ENCODE measurements at places on chromosomes 3 and 15. TPM values are rescaled to one million over a fixed set of nuclear protein-coding genes. Genes with fewer than 3 reads are reported as not detected.

DNA sequence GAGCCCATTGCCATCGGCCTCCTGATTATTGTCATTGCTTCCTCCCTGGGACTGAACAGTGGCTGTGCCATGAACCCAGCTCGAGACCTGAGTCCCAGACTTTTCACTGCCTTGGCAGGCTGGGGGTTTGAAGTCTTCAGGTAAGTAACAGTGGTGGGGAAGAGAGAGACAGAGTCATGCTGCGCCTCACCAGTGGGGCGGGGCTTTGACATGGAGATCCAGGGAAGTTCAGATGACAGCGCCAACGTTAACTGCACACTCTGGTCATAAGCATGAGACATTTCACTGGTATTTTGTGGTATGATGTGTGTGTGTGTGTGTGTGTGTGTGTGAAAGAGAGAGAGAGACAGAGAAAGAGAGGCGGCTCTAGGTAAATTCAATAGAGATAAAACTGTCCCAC, 41.0 kb downstream of the AQP9 start:
- DNase-seq: no peak
- H3K36me3 ChIP-seq: no peaks in the 10 kb centered on the region
- no peak overlapping the region for H3K27ac ChIP-seq

DNA sequence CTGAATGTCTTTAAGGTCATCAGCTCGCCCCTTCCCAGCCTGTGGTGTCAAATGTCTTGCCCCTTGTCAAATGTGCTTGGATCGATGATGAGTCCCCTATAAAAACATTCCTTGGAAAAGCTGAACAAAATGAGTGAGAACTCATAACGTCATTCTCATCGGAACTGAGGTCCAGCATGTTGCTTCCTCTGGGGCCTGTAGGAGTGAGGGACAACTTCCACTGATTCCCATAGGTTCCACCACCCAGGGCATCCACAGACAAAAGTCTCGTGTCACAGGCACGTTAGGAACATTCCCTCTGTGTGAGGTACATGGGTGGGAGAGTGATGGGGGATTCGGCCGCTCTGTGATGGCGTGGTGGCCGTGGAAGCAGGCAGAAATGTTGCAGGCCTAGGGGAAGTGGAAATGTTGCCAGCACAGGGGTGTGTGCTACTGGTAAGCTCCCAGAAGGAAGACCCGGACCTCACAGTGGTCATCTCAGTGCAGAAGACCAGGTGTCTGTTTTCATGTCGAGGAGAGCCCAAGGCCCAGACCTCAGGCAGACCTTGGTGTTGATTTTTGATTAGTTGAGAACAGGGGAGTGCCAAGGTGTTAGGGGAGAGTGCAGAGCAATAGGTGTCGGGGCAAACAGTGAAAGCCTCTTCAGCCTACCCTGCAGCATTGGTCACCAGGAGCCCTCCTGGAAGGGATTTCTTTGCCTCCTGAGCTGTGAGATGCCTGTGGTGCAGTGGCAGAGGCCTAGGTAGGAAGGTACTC, 96.8 kb downstream of the SNRPN start:
- no peaks in the 10 kb centered on the region for H3K27me3 ChIP-seq
- peak; percentile 52 for DNase-seq
- H3K27ac ChIP-seq: no peak overlapping the region
- H3K4me1 ChIP-seq: no peaks in the 10 kb centered on the region

DNA sequence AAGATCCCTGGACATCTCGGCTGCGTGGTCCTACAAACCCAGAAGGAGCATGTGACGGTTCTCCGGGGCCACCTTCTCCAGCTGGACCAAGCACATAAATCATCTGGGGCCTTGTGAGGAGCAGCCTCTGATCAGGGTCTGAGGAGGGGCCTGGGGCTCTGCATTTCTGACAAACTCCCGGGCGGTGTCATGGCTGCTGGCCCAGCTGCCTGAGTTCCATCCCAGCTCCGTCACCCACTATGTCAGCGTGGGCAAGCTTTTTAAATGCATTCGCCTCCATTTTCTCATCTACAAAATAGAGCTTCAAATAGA, 126.3 kb upstream of the MEF2A start:
- H3K4me3 ChIP-seq: no peak overlapping the region
- peaks cover 22% of the 10 kb centered on the region for H3K4me1 ChIP-seq
- no peaks in the 10 kb centered on the region for H3K36me3 ChIP-seq
- no peak overlapping the region for H3K27ac ChIP-seq
- peak; percentile 67 for DNase-seq

- no peaks in the 10 kb centered on the region for H3K36me3 ChIP-seq
- no peaks in the 10 kb centered on the region for H3K4me1 ChIP-seq
- H3K27me3 ChIP-seq: no peaks in the 10 kb centered on the region
Observed at GRCh38 chr3:6512172-6512800, 348.6 kb upstream of the GRM7 start.

DNA sequence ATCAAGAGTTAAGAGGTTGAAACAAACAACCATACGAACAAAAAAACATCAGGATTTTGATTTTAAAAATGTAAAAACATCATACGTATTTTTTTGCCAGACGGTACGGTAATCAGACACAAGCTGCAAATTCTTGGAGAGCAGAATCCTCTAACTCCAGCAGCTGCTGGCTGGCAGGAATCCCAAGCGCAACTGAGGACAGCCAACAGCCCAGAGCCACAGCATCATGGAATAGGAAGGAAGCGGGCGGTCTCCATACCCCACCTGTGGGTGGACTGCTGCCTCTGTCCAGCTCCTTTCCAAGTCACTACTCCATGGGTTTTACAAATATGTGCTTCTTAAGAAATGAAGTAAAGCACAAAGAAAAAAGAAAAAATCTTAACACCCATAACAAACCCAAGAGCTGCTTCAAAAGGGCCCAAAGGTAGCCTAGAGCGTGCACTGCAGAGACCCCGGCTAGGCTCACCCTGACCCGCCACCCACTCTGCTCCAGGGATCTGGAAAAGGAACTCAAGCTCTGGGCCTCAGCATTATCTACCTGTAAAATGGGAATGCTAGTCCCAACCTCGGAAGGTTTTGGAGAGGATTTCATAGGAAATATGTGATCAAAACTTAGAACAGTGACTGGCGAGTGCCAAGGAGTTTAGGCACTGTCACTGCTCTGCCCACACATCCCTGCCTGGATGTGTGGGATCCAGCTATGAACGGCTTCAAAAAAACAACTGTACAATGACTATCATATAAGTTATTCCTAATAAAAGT, 33.4 kb downstream of the ZXDC start:
- peaks cover 10% of the 10 kb centered on the region for H3K36me3 ChIP-seq
- no peak overlapping the region for H3K27ac ChIP-seq
- H3K27me3 ChIP-seq: no peaks in the 10 kb centered on the region

- no peaks in the 10 kb centered on the region for H3K27me3 ChIP-seq
- no peaks in the 10 kb centered on the region for H3K36me3 ChIP-seq
- H3K27ac ChIP-seq: peak overlapping the region; percentile 56
- DNase-seq: no peak
Observed at GRCh38 chr3:114504941-114505628, 211.3 kb downstream of the TIGIT start.

DNA sequence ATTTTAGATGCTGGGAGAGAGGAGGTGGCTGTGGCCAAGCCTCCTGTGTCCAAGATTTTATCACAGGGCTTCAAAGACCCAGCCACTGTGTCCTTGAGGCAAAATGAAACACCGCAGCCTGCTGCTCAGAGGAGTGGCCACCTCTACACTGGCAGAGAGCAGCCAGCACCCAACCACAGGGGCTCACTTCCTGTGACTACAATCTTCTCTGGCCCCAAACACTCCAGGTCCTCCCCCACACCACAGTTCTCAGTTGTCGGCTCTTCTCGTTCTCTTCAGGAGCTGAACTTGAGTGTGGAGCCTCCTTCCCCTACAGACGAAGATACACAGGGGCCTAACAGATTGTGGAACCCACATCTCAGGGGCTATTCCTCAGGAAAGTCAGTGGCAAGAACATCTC, 45.6 kb downstream of the CDAN1 start:
- no peak for DNase-seq
- no peak overlapping the region for H3K4me3 ChIP-seq
- no peaks in the 10 kb centered on the region for H3K4me1 ChIP-seq
- no peaks in the 10 kb centered on the region for H3K36me3 ChIP-seq
- no peaks in the 10 kb centered on the region for H3K27me3 ChIP-seq
- no peak overlapping the region for H3K27ac ChIP-seq

DNA sequence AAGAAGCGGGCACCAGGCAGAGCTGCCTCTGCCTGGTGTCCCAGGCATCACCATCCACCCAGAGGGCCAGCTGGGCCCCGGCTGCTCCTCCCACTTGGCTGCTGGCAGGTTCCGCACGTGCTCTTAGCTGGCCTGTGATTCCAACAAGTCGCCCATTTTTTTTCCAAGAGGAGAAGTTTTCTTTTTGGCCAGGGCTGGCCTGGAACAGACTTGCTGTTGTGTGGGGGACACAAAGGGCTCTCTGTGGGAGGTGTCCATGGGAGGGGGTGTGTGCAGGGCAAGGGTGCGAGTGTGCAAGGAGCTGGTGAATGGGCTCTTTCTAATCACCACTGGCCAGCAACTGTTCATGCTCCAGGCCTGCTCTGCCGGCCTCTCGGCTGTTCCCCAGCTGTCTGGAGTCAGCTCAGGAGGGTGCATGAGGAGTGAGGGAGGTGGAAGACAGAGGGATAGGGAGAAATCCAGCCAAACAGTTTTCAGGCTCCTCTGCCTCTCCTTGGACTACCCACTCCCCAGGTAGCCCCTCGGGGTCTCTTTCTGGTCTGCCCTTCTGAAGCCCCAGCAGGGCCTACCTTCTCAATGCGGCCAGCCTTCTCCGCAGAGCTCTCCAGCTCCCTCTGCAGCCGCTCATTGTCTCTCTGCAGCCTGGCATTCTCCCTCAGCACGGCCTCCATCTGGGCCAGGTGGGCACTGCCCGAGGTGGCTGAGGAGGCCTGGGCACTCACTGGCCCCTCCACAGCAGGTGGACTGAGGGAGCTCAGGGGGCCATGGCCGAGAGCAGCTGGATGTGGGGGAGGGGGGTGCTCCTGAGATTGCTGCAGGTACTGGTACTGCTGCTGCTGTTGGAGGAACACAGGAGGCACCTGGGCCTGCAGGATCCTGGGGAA, 7.1 kb downstream of the AMOTL2 start:
- DNase-seq: peak; percentile 89
- H3K27me3 ChIP-seq: no peaks in the 10 kb centered on the region
- H3K4me3 ChIP-seq: no peak overlapping the region
- H3K36me3 ChIP-seq: peaks cover 96% of the 10 kb centered on the region
- H3K27ac ChIP-seq: peak overlapping the region; percentile 70
- peaks cover 97% of the 10 kb centered on the region for H3K4me1 ChIP-seq

- no peaks in the 10 kb centered on the region for H3K36me3 ChIP-seq
- DNase-seq: no peak
- no peak overlapping the region for H3K4me3 ChIP-seq
- H3K4me1 ChIP-seq: no peaks in the 10 kb centered on the region
- H3K27ac ChIP-seq: no peak overlapping the region
Observed at GRCh38 chr3:171199473-171199829, 172.9 kb upstream of the SLC2A2 start.

DNA sequence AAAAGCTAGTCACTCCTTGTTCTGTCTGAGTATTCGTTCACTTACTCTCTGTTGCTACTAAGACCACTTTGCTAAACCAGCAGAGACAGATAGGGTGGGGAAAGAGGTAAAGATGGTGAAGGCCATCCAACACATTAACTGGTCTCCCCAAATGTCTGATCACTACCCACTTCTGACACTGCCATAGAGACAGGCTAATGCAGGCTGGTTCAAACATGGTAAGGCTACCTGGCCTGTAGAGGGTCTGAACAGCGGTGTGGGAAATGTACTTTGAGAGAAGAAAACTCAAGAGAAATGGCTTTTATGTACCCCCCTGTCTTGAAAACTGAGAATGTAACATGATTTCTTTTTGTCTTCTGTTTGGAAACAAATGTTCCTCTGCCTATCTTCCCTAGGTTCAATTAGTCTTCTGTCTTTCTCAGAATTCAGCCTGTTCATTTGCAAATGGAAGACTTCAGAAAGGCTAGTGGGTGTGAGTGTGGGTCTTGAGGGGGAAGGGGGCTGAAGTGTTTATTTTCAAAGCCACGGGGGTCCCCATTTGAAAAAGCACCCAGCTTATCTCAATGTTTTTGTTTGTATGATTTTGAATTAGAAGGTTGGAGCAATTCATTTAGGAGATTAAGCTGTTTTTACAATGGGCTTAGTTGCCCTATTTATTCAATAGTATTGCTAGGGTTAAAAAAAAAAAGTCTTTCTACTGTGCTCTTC, 15.8 kb downstream of the ALDH1A2 start:
- no peak for DNase-seq
- H3K36me3 ChIP-seq: no peaks in the 10 kb centered on the region
- H3K27ac ChIP-seq: no peak overlapping the region

DNA sequence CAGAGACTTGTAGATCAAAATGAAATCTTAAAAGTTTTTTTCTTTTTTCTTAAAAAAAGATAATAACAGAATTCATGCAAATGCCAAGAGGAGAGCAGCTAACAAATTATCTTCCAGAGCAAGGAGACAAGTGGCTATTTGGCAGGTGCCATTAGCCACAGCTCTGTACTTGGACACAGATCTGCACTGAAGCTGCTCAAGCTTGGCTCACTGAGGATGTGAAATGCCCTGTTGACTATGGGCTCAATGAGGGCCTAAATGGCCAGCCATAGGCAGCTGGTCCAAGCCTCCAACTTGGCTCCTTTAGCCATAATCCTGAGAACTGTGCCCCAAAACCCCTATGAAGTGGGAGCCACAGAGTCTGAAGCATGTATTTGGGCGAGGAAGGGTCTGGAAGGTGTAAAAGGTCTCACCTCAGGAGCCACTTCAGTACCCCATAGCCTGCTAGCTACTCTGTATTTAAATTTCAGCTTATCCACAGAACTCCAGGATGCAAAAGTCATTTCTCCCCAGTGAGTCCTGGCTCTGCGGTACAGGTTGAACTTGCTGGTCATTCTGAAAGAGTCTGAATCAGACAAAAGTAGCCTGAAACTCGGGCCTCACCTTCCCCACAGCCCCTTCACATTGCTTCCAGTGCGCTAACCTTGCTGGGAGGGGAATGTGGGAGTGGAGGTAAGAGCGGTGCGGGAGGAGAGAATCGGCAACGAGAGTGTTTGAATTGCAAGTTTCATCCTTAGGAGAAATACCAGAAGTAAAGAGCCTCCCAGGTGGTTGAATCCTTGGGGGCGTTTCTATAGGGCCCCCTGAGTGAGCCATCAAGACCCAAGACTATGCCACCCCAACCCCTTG, 48.0 kb downstream of the ZIC4 start:
- H3K27me3 ChIP-seq: peaks cover 96% of the 10 kb centered on the region
- no peaks in the 10 kb centered on the region for H3K4me1 ChIP-seq

GRCh38 chr15:78035321-78035751, 42.2 kb downstream of the TBC1D2B start:
- DNase-seq: no peak
- H3K27ac ChIP-seq: peak overlapping the region; percentile 43
- no peak overlapping the region for H3K4me3 ChIP-seq
- H3K4me1 ChIP-seq: peaks cover 26% of the 10 kb centered on the region
- no peaks in the 10 kb centered on the region for H3K27me3 ChIP-seq

- DNase-seq: no peak
- H3K4me3 ChIP-seq: peak overlapping the region; percentile 13
- H3K27ac ChIP-seq: peak overlapping the region; percentile 14
- no peaks in the 10 kb centered on the region for H3K27me3 ChIP-seq
Observed at GRCh38 chr3:106326941-106327695, 458.3 kb upstream of the CBLB start.

The NPAP1 gene
- not detected for total RNA-seq

The LCTL gene
- 1.4 TPM for total RNA-seq

The OR5K2 gene
- total RNA-seq: not detected

The CTXN2 gene
- not detected for total RNA-seq

The HRH1 gene
- total RNA-seq: 12.4 TPM

The CEP19 gene
- 3.6 TPM for total RNA-seq
